ENCODE measurements at places on chromosomes 5 and 9.

- peak; percentile 54 for DNase-seq
Observed at GRCh38 chr5:98771382-98772109, 1.9 kb upstream of the RGMB start.

- DNase-seq: no peak
Observed at GRCh38 chr5:179313849-179314521, 31.3 kb downstream of the ADAMTS2 start.

DNA sequence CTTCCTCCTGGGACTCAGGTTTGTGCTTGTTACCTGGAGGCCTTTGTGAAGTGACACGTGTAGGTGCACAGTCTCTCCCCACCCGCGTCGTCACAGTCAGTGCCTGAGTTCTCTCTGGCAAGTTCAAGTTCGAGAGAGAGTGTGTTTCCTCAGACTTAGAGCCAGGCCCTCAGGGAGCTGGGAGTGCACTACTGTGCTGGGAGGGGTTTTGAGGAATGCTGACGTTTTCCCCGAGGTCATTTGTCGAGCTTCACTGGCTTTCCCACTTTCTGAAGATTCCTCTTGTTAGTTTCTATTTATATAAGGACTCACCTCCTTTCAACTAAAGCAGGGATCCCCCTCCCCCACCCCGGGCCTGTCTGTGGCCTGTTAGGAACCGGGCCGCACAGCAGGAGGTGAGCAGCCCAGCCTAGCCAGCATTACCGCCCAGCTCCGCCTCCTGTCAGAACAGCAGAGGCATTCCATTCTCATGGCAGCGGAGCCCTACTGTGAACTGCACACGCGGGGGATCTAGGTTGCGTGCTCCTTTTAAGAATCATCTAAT lies 209.2 kb downstream of the DIRAS2 start:
- DNase-seq: peak; percentile 92

GRCh38 chr5:16740066-16740810 lies 123.4 kb upstream of the RETREG1 start:
- DNase-seq: peak; percentile 46

DNA sequence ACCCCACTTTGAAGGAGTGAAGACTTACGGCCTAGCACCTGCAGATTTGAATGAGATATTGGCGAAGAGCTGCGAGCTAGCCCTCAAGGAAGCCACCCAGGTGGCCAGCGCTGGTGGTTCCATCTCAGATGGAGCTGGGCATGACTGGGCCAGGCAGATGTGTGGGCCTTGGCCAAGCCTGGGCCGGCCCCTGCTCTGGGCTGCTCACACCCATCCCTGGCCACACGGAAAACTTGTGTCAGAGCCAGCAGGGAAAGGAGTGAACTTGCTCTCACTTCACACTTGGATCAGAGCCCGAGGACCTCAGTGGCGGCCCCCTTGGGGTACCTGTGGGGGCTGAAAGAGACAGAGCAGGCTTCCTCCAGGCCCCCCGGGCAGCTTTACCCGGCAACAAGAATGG lies 44.2 kb downstream of the ROPN1L start:
- no peak for DNase-seq

GRCh38 chr9:114434878-114435311 lies 47.1 kb upstream of the AKNA start:
- peak; percentile 63 for DNase-seq

DNA sequence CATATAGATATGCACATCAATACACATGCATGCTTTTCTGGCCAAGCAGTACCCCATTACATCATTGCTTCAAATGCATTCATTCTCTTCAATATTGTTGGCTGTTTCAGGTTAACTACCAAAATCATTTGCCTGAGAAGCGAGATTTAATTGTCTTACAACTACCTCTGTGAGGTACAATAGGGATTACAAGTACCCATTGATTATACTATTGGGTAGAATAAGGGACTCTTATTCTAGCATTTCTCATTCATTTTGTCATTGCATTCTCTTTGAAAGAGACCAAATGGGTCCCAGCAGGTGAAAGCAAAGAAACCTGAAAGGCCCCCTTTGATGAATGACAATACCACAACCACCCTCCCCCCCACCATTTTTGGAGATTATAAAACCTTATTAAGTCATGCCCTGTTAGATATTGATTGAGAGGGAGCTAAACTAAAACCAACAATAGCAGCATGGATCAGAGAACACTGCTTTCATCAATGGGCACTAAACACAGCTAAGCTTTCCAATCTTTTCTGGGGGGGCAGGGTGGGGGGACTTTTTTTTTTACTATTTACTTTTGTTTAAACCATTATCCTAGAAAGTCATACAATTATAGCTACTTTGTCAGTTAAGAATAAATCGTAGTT lies 375.0 kb upstream of the CCNH start:
- DNase-seq: peak; percentile 44

DNA sequence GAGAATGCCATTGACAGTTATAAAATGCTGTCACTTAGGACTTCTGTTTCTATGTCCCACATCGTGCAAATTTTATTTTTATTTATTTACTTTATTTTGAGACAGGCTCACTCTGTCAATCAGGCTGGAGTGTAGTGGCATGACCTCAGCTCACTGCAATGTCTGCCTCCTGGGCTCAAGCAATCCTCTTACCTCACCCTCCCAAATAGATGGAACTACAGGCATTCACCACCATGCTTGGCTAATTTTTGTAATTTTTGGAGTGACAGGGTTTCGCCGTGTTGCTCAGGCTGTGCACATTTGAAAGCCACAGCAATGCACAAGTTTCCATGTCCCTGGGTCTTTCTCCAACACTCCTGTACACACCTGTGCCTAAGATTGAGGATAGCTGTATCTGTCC lies 51.8 kb downstream of the ADAMTS16 start:
- no peak for DNase-seq

- no peak for DNase-seq
Observed at GRCh38 chr5:50328193-50328729, 112.8 kb downstream of the EMB start.

DNA sequence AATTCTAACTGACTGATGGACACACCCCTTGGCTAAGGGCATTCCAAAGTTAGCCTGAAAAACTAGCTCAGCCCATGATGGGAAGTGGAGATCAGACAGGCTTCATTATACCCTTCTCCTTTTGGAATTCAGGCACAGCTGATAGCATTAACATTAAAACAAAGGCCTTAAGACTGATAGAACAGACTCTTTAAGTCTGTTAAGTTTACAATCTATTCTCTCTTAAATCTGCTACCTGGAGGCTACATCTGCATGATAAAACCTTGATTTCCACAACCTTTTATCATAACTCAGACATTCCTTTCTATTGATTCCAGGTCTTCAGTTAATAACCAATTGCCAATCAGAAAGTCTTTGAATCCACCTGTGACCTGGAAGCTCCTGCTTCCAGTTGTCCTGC lies 281.4 kb downstream of the TUSC1 start:
- no peak for DNase-seq

GRCh38 chr5:111454198-111454622 lies 58.1 kb downstream of the STARD4 start:
- DNase-seq: no peak

GRCh38 chr5:15550502-15551112 lies 50.6 kb downstream of the FBXL7 start:
- no peak for DNase-seq

DNA sequence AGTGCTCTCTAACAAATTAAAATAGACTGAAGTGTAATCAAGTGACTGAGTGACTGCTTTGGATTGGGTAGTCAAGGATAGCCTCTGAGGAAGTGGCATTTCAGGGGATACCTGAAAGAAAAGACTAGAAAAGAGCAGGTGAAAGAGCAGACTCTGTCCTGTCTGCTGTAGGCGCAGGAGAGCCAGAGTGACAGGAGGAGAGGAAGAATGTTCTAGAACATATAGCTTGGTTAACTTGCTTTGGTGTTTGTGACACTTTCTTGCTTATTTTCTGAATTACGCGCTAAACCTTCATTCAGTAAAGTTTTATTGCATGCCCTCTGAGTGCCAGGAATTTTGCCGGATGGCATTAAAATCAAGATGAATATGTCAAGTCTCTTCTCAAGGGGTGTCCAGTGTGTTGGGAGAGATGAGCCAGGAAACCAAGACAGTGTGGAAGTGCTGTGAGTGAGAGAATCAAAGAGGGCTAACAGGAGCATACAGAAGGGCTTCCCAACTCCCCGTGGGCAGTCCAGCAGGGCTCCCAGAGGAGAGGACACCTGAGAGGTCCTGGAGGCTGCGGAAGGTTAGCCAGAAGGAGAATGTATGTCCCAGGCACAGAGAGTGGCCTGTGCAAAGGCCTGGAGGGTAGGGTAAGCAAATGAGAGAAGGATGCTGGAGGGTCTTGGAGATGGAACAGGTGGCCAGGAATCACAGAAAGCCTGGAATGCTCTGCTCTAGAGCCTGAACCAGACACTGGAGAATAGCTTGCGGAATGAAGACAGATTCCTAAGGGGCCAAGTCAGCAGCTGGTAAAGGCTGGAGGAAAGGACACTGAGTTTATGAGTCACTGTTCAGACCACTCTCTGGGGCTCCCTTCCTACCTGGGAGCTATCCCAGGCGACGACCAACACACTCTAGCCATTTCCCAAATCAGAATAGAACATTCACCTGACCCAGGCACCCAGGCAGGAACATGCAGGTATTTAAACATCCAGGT lies 59.3 kb downstream of the SLC22A5 start:
- DNase-seq: no peak

- no peak for DNase-seq
Observed at GRCh38 chr5:154300207-154300883, 109.8 kb downstream of the GALNT10 start.

DNA sequence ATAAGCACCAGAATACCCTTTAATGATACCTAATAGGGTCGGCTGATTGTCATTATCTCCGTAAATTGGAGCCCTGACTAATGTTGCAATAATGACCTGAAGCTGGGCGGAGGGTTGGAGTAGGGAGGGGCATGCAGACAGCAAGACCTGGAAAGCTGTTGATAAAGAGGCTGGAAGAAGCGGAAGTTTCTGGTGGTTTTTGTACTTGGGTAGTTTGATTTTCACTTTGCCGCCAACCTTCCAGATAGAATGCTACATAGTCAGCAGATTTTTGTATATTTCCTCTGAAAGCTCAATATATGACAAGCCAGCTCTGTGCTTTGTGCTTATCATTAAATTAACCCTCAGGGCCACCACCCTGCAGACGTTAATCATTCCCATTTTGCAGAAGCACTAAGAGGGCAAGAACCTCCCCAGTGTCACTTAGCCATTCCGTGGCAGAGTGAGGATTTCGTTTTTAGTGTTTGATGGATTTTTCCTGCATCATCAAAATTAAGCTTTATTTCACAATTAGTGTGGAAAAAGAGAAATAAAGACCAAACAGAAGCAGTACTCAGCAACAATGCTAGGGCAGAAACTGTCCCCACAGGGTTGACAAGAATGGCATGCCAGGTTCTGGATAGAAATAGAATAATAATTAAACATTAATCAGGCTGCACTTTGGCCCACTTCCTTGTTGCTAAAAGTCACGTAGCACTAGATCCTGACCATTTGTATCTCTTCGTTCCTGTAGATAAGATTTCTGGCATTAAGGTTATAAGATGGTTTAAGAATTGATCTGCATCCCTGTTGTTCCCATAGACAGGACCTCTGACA lies 34.7 kb downstream of the DIRAS2 start:
- no peak for DNase-seq

DNA sequence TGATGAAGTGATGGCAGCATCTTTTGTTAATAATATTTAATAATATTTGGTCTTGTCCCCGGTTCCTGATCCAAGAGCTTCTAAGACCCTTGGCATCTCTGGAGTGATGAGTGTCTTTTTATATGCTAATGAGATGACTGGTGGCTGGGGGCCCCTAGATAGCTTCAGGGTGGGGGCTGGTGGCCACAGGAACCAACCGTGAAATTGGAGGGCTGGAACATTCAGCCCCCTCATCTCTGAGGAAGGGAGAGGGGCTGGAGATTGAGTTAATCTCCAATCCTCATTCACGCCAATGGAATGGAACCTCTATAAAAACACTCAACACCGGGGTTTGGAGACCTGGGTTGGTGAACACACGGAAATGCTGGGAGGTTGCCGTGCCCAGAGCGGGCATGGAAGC lies 78.2 kb upstream of the RAPGEF1 start:
- DNase-seq: no peak

DNA sequence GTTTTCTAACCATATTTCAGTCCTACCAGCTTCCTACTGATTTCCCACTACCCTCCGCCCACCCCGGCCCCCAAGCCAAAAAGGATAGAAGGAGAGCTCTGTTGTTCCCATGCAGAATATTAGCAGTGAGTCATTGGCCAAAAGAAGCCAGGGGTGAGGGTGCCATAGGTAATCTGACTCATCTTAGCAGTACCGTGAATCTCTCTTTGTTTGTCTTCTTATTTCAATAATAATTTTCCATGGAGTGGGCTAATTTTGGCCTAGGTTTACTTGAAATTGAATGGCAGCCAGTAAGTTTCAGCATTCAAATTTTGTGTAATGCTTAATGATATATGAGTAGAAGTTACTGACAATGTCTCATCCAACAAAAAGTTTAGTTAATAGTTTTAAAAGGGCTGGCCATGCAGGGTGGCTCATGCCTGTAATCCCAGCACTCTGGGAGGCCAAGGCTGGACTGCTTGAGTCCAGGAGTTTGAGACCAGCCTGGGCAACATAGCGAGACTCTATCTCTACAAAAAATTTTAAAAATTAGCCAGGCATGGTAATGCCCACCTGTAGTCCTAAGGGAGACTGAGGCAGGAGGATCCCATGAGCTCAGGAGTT lies 74.2 kb downstream of the C9orf152 start:
- no peak for DNase-seq

DNA sequence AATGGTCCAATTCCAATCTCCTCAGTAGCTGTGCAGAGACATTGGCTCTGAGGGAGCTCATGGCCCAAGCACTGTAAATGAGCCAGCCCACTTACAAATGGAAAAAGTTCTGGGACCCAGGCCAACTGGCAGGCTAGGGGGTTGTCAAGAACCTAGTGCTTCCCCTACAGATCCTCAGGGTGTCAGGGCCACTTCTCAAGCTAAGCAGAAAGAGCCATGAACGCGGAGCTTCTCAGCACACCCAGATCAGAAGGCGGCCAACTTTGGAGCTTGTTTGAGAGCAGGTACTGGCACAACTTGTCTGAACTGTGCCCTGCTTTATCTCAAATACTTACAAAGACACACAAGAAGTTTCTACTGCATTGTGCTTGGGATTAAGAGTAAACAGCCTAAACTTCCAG lies 17.5 kb downstream of the TLE1 start:
- no peak for DNase-seq

- DNase-seq: no peak
Observed at GRCh38 chr5:138597661-138598400, 22.6 kb upstream of the HSPA9 start.

- no peak for DNase-seq
Observed at GRCh38 chr5:58924306-58924705, 341.4 kb downstream of the RAB3C start.

GRCh38 chr5:54520438-54520846 lies 2.9 kb downstream of the SNX18 start:
- DNase-seq: no peak

Measured in H9 (cell line).